ENCODE measurements at places on chromosomes 4 and X. TPM values are rescaled to one million over a fixed set of nuclear protein-coding genes. Genes with fewer than 3 reads are reported as not detected.

Gene SLC49A3
- total RNA-seq, result 0.34 TPM

Gene DRD5
- total RNA-seq, result not detected

Gene SPATA4
- not detected for total RNA-seq

Gene GTPBP6
- total RNA-seq, result 38.1 TPM

Gene ITIH6
- total RNA-seq, result not detected

Gene TMPRSS11F
- total RNA-seq, result not detected

Gene SLC25A14
- total RNA-seq, result 16.4 TPM

Gene IL2RG
- total RNA-seq, result not detected

Gene CT45A5
- not detected for total RNA-seq

Gene TMEM271
- not detected for total RNA-seq

Gene SSX3
- not detected for total RNA-seq

Gene SRPK3
- 0.21 TPM for total RNA-seq

Gene CTBP1
- total RNA-seq, result 130 TPM

Gene ADGRG4
- total RNA-seq, result not detected

Gene RBM47
- 0.73 TPM for total RNA-seq

- DNase-seq, result no peak
Observed at GRCh38 chr4:1371176-1372165, 24.5 kb downstream of the UVSSA start.

GRCh38 chrX:34146906-34147305, 14.8 kb upstream of the FAM47A start:
- DNase-seq, result no peak

GRCh38 chrX:46408553-46409407, 136.4 kb downstream of the ZNF674 start:
- peak; percentile 40 for DNase-seq

GRCh38 chr4:56317749-56318148, 69.5 kb downstream of the AASDH start:
- DNase-seq, result no peak

DNA sequence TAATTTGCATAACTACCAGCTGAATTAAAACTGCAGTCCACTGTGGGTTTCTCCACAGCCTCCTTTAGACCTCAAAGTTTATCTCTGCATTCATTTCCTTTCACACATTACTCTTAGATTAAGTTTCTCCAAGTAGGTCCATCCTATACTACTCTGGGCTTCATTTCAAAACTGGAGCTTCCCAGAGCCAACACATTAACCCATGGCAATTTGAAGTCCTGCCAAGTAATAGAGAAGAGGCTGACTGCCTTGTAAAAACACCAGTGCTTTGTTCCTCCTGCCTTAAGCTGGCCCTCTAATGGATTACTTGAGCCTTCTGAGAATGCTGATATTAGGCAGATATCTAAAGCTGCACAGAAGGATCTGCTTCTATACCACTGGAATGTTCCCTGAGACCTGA, 997.2 kb upstream of the SLIT2 start:
- no peak for DNase-seq

- DNase-seq, result no peak
Observed at GRCh38 chrX:53440101-53440500, 5.9 kb upstream of the HSD17B10 start.

GRCh38 chr4:176575141-176575730, 217.5 kb downstream of the VEGFC start:
- DNase-seq, result no peak

DNA sequence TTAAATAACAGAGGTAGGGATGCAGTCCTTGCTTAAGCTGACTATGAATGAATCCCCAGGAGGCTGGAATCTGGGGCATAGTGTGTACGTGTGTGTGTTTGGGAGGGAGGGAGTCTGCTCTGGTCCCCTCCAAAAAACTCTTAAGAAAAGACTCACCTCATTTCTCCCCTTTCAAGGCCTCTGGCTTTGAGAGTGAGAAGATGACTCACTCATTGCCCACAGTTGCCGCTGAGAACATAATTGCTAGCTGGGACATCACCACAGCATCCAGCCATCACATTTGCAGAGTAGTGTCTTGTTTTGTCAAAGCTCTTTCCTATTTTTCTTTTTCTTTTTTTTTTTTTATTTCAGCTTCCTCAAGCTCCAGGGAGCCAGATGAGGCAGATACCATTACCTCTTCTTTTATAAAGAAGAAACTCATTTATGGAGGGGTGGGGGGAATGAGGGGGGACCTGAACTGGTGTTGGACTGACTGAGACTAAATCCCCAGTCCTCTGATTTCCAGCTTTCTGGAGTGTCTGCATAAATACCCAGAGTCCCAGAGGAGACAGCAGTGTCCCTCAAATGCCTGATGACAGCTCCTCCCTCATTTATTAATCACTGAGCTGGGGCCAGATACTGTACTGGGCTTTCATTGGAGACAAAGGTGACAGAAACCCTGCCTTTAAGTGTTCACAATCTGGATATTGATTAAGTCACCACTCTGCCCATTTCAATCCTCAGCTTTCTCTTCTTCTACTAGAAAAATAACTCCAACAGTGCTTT, 61.9 kb upstream of the LAS1L start:
- peak; percentile 42 for DNase-seq

DNA sequence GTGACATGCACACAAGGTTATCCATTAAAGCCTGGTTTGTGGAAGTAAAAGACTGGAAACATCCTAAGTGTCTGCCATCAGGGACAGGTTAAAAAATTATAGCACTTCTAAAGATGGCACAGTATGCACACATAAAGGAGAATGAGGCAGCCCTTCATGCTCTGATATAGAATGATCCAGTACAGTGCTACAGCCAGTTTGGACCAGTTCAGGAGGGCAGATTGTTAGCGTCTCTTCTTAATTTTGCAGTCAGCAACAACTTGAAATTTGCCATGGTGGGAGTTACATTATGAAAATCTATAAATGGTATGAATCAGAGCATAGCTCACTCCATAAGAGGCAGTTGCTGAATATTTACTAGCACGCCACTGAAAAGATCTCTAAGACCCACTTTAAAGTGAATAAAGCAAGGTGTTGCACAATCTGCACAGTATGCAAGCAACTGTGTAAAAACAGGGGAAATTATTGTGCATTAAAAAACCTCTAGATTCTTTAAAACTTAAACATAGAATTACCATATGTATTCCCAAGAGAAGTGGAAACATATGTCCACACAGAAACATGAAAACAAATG, 20.3 kb upstream of the SOD3 start:
- peak; percentile 56 for DNase-seq

- no peak for DNase-seq
Observed at GRCh38 chr4:10727140-10727880, 42.7 kb upstream of the CLNK start.

GRCh38 chr4:149353241-149353640, 462.4 kb downstream of the IQCM start:
- DNase-seq, result no peak

- no peak for DNase-seq
Observed at GRCh38 chr4:114177628-114178027, 198.2 kb upstream of the ARSJ start.

GRCh38 chr4:833731-834367, 7.9 kb upstream of the CPLX1 start:
- no peak for DNase-seq

DNA sequence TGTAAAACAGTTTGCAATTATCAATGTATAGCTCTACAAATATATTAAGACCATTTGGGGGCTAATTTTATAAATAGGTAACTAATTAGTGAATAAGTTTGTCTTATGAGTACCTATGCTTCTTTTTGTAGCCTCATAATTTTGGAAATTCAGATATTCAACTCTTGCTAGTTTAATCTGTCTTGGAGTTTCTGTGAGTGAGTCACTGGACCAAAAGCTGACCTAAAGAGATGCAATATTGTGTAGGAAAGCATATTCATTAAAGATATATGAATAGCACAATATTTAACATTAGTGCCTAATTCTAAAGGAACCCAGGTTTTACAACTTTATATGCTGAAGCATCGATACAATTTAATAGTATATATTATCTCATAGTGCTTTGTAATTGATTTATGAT, 161.3 kb upstream of the PCDH18 start:
- no peak for DNase-seq

GRCh38 chr4:62377700-62378099, 1177.6 kb downstream of the ADGRL3 start:
- no peak for DNase-seq

GRCh38 chr4:1712216-1713002, at the start of gene SLBP:
Gene SLBP (minus strand): TSS chr4:1712319. CDS start chr4:1712188, 131 bp downstream.
- DNase-seq, result peak; percentile 93

- no peak for DNase-seq
Observed at GRCh38 chr4:11727903-11728564, 299.3 kb upstream of the HS3ST1 start.

- no peak for DNase-seq
Observed at GRCh38 chr4:166886718-166887117, 347.6 kb downstream of the SPOCK3 start.

- DNase-seq, result no peak
Observed at GRCh38 chrX:69179380-69179911, 14.2 kb upstream of the PJA1 start.

DNA sequence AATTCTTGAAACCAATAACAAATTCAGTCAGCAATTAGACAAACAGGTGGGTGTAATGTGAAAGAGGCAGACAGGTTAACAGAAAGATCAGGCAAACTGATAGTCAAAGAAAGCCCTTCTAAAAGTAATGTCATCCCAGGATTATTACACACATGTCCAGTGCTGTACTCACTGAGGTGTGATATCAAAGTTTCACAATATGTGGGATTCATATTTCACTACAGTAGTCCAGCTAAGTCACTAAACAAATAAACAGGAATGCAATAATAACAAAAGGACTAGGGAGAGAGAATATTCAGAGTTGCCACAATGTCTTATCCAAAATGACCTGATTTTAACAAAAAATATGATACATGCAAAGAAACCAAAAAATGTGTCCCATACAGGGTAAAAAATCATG, 787.5 kb downstream of the FSTL5 start:
- no peak for DNase-seq

DNA sequence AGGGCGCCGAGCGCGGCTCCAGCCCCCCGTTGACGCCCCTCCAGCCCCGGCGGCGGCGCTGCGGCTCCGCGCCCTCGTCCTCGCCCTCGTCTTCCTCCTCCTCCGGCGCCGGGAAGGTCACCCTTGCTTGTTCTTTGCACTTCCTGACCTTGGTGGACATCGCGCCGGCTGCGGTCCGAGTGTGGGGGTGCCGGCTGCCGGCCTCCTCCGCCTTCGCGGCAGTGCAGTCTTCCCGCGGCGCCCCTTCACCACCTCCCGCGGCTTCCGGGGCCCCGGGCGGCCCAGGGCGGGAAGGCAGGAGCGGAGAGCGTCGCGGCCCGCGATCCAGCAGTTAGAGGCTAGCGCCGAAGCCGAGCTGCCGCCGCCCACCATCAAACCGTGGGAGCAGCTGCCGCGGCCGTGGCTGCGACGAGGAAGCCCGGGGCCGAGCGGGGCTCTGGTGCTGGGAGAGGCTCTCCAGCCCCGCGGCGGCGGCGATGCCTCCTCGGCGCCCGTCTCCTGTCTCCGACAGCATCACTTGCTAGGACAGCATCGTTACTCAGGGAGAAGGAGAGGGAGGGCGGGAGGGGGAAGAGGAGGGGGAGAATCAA, at the start of gene TRPC3:
Gene TRPC3 (minus strand): TSS at position 540 of the 590 bp plus-strand sequence. CDS start 380 bp downstream, at position 160.
- DNase-seq, result no peak

DNA sequence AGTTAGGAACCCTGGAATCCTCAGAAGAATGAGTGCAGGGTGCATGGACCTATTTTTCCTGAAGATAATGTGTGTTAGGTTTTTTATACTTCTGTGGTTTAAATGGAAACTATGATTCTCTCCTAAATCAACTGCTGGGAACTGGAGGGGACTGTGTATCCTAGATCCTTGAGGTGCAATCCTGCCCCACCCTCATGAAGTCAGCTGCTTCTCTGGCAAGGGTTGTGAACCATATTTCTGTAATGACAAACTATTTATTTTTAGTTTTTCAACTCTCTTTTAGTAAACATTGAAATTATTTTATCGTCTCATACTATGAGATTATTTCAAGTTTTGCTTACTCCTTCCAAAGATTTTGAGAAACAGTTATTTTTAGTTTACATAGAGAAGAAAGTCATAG, 25.8 kb upstream of the VEGFC start:
- DNase-seq, result peak; percentile 21

GRCh38 chr4:28357990-28358389, 1497.3 kb downstream of the STIM2 start:
- peak; percentile 13 for DNase-seq

DNA sequence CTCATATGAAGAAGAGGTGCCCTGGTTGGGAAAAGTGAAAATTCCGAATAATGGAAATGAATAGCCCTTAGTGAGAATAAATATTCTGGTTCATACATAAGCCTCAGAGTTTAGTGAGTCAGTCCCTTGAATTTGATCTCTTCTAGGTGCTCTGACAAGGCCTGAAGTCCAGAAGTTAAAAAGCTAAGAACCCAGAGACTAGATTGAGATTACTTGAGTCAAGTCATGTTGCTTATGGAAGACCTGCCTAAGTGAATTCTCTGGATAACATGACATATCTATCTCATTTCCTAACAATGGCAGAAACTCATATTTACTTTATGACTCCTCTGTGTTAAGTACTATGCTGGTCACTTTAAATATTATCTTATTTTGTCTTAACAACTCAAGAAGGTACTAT, 10.5 kb upstream of the PRSS48 start:
- peak; percentile 2 for DNase-seq
